ENCODE measurements at places on chromosomes 3 and 15.

GRCh38 chr3:9102240-9102981 lies 139.1 kb upstream of the RAD18 start:
- no peak for DNase-seq

- no peak for DNase-seq
These were observed 63.1 kb downstream of the STRIT1 start for GRCh38 chr3:155230382-155230781.

GRCh38 chr3:152902141-152902669 lies 67.3 kb downstream of the P2RY1 start:
- no peak for DNase-seq

- DNase-seq = no peak
These were observed 47.7 kb downstream of the CMTM6 start for GRCh38 chr3:32454731-32455608.

DNA sequence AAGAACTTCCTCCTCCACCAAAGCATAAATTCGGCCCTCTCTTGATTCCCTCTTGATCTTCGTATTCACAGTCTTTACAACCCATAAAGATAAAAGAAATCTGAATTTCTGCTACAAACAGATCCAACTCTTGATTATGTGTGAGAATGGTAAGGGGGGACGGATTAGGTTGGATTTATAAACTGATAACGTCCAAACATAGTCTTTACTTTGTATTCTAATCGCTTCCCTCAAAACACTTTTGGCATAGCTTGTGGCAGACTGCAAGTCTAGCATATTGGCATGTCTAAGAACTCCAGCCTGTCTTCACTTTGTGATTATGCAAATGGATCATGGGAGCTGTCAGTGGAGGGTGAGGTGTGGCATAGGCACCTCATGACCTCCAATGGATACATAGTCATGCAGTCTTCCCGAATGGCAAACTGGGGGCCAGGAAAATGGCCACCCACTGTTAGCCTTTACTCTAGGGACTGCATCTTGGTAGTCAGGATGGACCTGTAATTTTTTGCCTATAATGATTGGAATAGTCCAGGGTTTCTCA lies 24.3 kb upstream of the GPR171 start:
- DNase-seq = no peak

GRCh38 chr15:71118881-71119632 lies 3.8 kb downstream of the THSD4 start:
- no peak for DNase-seq

GRCh38 chr15:88652456-88653199 lies 13.8 kb downstream of the ISG20 start:
- DNase-seq = no peak

DNA sequence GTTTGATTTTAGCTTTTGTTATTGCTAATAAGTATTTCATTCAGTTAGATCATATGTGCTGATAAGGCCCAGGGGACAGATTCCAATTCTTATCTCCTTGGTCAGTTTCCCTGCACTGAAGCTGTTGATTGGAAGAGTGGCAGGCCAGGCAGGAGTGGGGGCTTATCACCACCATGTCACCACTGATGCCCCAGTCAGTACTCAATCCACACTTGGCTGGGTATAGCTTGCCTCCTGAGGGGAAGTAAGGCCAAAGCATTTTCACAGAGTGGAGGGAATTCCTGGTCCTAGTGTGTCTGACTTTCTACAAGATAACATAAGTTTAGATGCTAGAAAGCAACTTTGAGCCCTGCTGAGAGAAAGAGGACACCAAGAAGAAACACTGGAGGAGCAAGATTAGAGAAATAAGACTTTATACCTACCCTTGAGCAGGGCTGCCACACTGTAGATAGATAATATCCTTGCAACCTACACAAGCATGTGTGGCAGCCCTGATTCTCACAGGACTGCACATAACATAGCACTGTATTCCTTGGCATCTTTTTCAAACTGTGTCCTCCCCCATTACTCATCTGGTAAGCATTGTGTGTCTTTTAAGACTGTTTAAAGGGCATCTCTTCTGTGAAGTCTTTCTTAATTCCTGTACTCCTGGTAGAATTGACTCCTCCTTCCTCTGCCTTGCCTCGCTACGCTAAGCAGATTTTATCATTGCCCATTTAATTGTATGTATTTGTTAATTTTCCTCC lies 24.3 kb downstream of the OXNAD1 start:
- no peak for DNase-seq

GRCh38 chr3:17579289-17580031 lies 163.0 kb downstream of the TBC1D5 start:
- DNase-seq = no peak

- no peak for DNase-seq
These were observed 11.8 kb downstream of the ZNF592 start for GRCh38 chr15:84760219-84760618.

DNA sequence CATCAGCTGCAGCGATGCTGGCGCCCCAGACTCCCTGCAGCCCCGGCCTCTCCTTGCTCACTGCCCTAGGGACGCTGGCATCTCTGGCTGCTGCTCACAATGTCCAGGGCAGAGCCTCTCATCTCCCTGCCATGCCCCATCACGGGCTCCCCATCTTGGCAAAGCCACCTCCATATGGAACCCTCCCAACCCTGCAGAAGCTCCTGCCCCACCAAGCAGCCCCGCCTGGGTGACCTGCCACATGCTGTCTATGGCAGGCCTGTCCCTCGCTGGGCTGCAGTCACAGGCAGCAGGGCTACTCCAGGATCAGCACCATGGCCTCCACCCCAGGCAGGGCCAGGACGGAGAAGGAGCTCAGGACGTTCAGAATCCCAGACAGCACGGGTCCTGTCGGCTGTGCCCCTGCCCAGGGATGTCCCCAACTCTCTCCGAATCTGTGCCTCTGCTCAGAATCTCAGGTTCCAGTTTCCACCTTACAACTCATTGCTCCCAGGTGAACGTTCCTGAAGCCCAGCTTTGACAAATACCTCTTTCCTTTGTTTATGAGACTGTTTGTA lies 58.4 kb downstream of the PLXNA1 start:
- no peak for DNase-seq

GRCh38 chr15:74170875-74171578 lies 2.5 kb upstream of the ISLR start:
- DNase-seq = no peak

DNA sequence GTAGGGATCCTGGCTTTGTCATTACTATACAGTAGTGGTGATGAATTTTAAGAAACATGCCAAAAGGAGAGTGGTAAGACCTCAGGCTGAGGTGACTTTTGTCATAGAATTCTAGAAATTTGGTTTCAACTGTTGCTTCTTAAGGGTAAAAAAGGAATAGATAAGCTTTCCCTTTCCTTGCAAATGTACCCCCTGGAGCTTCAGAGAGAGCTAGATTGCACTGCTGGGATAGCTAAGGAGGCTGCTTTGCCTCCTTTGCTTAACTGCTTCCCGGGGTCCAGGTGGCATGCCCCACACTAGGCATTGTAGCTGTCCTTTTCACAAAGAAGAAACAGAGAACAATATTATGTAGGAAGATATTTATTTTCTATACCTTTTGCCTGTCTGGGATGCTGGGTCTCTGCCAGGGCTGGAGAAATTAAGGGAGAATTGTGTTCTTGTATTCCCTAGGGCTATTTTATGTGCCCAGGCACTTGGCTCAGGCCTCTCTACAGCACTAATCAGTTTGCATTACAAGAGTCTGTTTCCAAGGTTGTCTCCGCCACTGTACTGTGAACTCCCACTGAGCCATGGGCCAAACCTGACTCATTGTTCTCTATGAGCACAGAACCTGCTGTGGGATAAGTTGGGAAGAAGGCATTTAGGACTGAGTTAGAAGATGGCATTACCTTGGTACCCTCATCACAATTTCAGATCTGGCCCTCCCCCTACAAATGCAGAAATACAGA lies 460.0 kb downstream of the PDCD6IP start:
- no peak for DNase-seq

GRCh38 chr3:147939839-147940238 lies 530.7 kb downstream of the ZIC1 start:
- DNase-seq = no peak

- no peak for DNase-seq
These were observed 6.4 kb downstream of the MED12L start for GRCh38 chr3:151091685-151092345.

GRCh38 chr15:32878342-32878741 lies 160.5 kb downstream of the GREM1 start:
- no peak for DNase-seq

DNA sequence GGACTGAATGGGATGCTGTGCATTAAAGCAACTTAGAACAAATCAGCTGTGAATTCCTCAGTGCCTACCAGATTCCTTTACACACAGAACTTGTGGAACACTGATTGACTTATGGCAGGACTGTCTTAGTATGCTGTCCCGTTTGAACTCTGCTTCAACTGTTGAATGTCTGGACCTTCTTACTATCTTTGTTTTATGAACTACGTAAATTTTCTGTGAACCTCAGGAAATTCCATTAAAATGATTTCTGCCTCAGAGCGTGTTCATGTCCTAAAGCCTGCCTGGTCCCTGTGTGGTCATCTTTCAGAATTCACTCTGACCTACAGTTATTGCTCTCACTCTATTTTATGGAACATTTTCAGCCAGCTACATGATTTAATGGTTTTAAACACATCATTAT lies 29.4 kb upstream of the FBN1 start:
- DNase-seq = no peak

GRCh38 chr15:65641768-65642475 lies 20.2 kb downstream of the SLC24A1 start:
- no peak for DNase-seq

DNA sequence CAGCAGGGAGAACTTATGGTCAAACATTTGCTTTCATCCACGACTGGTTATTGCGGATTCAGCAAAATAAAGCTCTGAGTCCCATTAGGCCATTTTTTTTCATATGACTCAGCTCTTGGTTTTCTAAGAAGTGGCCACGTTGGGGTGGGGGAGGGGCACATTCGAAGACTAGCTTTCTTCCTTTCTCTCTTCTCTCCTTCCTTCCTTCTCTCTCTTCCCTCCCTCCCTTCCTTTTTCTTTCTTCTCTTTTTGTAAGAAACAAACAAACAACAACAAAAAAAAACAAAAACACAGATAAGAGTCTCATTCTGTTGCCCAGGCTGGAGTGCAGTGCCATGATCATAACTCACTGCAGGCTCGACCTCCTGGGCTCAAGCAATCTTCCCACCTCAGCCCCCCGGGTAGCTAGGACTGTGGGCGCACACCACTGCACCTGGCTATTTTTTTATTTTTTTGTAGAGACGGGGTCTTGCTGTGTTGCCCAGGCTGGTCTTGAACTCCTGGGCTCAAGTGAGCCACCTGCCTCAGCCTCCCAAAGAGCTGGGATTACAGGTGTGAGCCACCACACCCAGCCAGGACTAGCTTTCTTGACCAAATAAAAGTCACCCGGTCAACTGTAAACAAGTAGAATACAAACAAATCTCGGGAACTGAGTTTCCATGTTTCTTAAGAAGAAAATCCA lies 41.6 kb downstream of the ABCC5 start:
- no peak for DNase-seq

DNA sequence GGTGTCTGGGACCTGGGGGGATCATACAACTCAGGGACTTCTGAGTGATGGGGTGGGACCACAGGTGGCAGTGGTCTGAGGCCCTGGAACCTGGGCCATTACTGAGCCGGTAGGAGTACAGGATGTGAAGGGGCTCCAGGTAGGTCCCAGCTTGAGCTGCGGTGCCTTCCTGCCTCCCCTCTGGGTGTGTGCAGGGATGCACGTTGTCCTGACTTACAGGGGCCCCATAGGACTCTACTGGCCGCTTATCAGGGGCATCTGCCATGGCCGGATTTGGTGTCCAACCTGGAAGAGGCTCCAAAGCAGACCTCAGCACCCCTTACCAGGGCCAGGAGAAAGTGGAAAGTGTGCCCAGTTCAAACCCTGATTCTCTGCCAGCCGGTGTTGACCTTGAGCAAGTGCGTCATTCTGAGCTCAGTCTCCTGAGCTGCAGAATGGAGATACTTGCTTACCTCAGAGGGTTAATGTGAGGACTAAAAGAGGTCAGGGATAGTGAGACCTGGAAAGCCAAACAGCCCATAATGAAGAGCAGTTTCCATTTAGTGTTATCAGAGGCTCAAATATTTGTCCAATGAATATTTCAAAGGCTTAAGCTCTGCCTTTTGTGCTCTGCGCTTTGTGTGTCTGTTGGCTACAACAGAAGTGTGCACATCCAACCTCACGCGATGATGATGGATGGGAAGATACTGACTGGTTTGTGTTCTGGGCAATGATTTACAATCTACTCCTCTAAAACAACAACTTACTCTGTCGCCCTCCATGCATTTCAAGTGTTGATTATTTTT lies 35.4 kb upstream of the ESYT3 start:
- no peak for DNase-seq

DNA sequence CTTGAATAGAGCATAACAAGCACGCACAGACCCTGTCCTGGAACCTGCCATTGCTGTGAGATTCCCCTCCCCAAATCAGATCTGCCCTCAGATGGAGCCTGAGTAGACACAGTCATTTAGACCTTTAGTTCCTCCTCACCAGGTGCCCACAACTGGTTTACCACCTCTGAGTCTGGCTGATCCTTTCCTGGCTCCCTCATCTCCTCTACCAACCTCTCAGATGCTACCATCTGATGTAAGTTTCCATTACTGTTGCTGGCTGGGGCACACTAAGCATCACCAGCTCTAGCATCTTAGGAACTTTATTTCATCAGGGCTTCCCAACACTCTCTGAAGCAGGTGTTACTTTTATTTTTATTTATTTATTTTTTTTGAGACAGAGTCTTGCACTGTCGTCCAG lies 288.3 kb downstream of the TLE3 start:
- no peak for DNase-seq

- DNase-seq = no peak
These were observed 230.6 kb downstream of the THRB start for GRCh38 chr3:24264011-24264410.

DNA sequence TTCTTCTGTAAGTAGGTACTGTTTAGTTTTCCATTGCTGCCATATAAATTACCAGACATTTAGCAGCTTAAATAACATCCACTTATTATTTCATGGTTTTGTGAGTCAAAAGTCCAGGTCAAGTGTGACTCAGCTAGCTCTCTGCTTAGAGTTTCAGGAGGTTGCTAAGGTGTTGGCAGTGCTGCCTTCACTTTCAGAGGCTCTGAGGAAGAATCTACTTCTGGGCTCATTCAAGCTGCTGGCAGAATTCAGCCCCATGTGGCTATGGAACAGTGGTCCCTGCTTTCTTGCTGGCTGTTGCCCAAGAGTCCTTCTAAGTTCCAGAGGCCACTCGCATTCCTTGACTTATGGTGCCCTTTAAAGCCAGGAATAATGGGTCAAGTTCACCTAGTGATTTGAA lies 4.5 kb downstream of the CFAP44 start:
- DNase-seq = no peak

GRCh38 chr3:153658136-153658535 lies 463.1 kb upstream of the ARHGEF26 start:
- no peak for DNase-seq

DNA sequence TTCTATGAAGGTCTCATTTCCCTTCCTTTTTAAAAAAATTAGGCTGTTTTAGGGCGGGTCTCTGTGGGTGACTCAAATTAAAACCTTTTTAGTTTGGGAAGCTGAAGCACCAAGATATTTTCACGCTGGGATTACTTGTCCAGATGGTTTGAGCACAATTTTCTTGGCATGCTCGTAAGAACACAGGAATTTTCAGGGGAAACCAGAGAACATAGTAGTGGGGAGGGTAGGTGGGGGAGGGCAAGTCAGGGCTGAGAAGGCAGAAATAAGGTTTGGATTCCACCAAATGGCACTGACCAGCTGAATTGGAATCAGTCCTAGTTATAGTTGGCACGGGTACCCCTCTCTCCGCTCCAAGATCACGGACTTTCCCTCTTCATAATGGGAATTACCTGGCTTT lies 97.3 kb upstream of the LRIG1 start:
- no peak for DNase-seq
